ENCODE measurements at places on chromosomes 12 and 14.
A peak's percentile ranks its signal among the peaks of the same experiment; 100 is the strongest.

DNA sequence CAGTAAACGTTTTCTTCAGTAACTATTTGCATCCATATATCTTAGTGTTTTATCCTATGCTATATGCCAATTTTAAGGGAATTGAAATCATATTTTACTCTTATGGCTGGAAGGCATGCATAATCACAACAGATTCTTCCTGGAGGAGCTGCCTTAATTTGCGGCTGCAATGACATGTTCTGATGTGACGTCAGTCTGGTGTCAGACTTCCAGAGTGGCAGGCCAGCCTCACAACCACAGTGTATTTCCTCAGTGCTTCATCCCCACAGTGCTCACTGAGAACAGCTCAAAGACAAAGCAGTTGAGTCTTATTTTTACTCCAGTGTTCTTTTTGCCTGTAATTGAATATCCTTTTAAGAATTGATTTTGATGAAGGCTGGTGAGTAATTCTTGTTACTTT is 107.1 kb downstream of the PLEKHA5 start:
- no peak for DNase-seq

DNA sequence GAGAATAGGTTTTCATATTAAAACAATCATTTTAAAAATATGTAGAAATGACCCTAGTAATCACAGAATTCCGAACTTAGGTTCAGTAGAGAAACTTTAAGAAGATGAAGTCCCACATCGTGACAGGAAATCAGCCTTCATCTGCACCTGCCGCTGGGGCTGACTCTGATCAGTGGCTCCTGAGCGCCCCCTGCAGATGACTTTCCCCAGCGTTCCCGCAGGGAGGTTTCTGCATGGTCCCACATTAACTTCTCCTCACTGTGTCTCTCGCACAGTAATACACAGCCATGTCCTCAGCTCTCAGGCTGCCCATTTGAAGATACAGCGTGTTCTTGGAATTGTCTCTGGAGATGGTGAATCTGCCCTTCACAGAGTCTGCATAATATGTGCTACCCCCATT is 1131.1 kb downstream of the TMEM121 start:
- DNase-seq = peak; percentile 56

DNA sequence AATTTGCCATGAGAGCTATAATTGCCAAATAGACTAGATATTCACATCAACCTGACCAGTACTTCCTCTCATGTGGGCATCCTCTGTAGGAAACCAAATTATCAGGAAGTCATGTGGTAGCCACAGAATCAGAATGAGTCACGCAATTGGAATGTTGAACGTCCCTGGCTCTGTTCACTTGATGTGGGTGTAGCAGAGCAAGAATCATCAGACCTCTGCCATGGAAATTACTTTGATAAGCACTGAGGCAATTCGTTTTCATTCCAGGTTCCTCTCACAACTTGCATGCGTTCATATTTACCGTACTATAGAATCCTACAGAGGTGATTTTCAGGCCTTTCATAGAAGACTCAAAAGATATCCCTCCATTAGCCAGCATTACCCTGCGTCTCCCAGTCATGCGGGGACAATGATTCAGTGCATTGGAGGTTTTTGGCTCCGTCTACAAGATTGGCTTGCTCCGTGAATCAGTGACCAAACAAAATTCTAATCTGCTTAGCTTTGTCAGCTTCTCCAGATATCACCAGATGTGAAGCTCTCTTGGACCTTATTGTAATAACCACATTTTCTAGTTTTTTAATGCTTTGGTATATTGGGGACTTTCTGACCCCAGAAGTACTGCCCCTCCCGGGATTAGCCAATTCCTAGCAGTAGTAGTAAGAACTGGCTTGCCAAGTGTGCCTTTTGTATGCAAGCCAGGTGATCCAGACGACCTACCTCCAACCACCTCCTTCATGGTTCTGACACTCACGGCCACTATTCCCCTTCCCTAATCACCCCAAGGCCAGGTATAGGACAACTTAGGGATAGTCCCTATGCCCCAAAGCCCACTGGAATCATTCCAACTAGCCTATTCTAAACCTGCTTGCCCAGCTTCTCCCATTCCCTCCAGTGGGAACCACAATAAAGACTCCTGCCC is 133.4 kb downstream of the KICS2 start:
- DNase-seq = no peak

DNA sequence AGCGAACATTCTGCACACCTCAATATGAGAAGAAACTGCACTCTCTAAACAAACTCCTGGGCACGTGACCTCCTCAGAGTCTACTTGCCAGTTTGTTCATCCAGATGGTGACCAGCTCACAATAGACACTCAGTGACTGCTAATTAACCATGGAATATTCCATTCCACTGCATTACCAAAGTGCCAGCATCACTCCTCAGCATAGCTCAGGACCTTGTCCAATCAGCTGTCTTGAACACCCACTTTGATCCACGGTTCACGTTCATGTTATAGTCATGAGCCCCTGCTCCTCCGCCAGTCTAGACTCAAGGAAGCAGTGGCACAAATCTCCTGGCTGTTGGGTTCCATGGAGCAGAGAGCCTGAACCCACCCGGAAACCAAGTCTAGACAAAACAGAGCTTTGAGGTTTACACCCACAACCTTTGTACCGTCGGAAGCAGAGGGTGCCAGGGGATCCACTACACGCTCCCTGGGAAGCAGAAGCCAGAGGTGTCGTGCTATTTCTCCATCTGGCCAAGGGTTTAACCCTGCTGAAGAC is 285.3 kb downstream of the ZFP36L1 start:
- peak; percentile 52 for DNase-seq

GRCh38 chr12:112422531-112422930 is 3.8 kb downstream of the PTPN11 start:
- DNase-seq = no peak

DNA sequence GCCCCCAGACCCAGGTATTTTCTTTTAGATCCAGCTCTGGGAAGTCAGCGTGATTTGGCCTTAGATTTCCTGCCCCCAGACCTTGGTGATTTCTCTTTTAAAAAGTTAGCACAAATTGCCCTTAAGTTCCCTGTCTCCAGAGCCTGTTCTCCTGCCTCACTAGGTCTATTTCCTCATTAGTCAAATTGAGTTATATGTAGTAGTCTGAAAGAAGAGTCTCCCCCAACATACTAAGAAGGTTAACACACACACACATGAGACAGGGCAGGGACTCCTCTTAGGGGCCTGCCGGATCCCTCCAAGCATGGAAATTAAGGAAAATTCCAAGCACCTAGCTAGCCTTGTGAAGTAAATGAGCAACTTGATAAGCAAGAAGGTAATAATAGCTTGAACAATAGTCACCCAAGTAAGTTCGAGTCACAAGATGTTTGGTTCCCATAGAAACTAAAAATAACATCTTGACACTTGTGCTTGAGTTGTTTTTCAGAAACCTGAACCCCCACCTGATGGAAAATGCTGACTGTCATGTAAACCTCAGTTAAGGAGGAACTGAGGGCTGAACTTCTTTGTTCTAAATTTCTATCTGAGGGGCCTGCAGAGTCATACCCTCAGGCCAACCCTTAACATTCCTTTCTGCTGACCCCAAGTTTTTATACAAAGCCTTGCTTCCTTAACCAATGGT is 51.6 kb downstream of the CAND1 start:
- no peak for DNase-seq

Data from CD8-positive, alpha-beta T cell (primary cell).